ENCODE measurements at places on chromosomes 11 and 22.

DNA sequence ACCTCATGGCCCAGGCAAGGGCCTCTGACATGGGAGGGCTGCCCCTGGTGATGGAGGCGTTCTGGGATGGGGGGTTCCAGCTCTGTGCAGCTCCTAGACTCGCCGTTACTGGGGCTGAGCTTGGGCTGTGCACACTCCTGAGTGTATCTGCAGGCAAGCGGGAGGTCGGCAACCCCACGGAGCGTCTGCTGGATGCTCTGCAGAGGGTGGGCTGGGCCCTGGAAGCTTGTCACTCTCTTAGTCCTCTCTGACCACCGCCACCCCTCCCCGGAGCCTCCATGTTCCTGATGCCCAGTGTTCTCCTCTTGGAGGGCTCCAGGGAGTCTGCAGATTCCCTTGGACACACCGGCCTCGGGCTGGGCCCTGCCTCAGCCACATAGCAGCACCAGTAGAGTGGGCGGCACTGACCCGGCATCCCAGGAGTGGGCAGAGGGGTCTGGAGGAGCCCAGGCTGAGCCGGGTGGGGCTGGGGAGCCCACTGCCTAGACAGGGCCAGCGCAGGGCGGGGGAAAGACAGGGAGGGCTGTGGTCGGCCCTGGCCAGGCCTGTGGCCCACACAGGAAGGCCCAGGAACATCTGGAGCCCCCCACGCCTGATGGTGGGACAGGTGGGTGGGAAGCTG is 20.6 kb upstream of the MUC5B start:
- no peak for DNase-seq

GRCh38 chr11:66277471-66278362 is at the start of gene CNIH2:
Gene CNIH2 (plus strand): TSS chr11:66278175. CDS start chr11:66278457, 282 bp downstream.
- DNase-seq, result no peak

DNA sequence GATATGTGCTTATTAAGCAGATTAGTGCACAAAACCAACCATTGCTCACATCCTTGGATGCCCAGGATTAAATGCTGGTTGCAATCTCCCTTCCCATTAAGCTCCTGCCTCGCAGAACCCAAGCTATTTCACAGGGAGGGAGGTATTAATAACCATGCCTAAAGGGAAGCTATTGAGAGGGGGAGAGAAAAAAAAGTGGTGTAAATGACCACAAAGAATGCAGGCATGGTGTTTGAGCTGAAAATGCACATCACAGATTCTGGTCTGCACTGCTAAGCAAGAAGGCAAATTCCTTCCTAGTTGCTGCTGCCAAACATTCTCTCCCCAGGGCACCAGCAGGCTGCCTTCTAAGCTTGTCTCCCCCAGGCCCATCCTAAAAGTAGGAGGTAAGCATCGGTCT is 92.0 kb upstream of the ISX start:
- no peak for DNase-seq

DNA sequence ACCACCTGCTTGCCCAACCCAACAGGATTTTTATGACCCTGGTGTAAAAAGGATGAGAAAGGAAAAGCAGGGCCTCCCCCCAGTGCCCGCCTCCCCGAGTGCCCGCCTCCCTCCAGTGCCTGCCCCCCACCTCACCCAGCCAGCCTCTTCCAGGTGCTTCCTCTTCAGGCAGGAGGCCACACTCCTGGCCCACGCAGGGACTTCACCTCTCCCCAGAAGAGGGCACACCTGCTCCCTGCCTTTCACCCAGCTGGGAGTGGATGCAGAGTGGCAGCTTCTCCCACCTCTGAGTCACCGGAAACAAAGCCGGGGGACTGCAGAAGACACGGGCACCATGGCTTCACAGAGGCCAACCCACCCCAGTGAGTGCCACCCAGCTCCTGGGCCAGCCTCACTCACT is 16.1 kb downstream of the CPT1A start:
- DNase-seq, result no peak

GRCh38 chr22:19066531-19067271 is 55.5 kb downstream of the DGCR2 start:
- no peak for DNase-seq

GRCh38 chr11:132343445-132344175 is 973.2 kb downstream of the NTM start:
- no peak for DNase-seq

- DNase-seq, result no peak
These were observed 356.3 kb upstream of the NARS2 start for GRCh38 chr11:78930810-78931523.

GRCh38 chr11:35304386-35304775 is 115.0 kb downstream of the SLC1A2 start:
- DNase-seq, result no peak
